ENCODE measurements at places on chromosomes 1 and 21. TPM values are rescaled to one million over a fixed set of nuclear protein-coding genes. Genes with fewer than 3 reads are reported as not detected.

Gene TLR5
- total RNA-seq: 3.1 TPM

Gene PIK3R3
- total RNA-seq: 17.3 TPM

Gene CLIC6
- total RNA-seq: 35.5 TPM

Gene ETV3
- total RNA-seq: 16.3 TPM

Gene CACNA1E
- not detected for total RNA-seq

Gene ARHGEF16
- total RNA-seq: 0.29 TPM

DNA sequence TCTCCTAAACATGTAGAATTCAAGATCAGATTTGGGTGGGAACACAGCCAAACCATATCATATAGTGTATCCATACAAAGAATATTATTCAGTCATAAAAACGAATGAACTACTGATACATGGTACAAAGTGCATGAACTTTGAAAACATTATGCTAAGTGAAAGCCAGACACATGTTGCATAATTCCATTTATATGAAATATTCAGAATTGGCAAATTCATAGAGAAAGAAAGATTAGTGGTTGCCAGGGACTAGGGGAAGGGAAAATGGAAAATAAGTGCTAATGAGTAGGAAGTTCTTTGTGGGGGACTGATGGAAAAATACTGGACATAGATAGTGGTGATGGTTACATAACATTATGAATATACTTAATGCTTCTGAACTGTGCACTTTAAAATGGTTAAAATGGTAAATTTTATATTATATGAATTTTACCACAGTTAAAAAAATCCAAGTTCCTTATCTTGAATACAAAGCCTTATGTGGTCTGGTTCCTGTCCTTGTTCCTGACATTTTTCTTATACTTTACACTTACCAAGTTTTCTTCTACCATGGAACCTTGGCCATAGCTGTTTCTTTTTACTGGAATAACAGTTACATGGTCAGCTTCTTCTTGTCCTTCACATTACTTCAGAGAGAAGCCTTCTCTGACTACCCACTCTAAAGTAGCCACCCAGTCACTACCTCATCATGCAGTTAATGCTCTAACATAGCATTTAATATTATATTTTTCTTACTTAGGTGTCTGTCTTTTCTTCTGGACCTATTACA, 64.0 kb downstream of the CCDC18 start:
- no peaks in the 10 kb centered on the region for H3K27me3 ChIP-seq
- H3K27ac ChIP-seq: no peak overlapping the region
- H3K4me1 ChIP-seq: no peaks in the 10 kb centered on the region
- DNase-seq: no peak
- H3K4me3 ChIP-seq: no peak overlapping the region

DNA sequence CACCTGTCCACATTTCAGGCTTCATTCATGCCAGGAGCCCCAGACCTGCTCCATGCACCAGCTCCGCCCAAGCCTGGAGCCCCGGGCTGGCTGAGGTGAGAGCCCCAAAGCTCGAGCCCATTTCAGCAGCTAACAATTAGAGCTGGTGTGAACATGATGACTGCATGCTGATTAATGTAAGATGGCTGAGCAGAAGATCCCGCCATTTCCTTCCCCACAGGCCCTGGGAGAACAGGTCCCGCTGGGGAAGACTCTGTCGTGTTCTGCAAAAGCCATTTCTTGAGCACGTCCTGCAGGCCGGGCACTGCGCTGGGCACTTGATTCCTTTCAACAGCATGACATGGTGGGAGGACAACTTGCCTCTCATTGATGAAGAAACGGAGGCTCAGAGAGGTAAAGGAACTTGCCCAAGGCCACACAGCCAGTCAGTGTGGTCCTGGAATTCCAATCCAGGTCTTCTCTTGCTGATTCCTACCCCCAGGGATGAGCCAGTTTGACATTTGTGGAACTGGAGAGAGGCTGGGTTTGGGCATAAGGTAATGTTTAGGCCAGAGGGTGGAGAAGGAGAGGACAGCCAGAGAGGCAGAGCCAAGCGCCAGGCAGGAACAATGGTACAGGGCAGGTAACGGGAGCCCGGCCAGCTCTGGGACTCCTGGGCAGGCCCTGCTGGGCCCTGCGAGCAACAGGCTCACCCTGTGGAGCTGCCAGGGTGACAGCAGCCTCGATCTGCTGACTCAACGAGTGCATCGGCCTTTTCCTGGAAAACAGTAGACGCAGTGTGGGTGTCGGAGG, 28.1 kb upstream of the EPHA2 start:
- H3K4me3 ChIP-seq: no peak overlapping the region
- no peak overlapping the region for H3K27ac ChIP-seq
- no peaks in the 10 kb centered on the region for H3K36me3 ChIP-seq
- DNase-seq: no peak
- peaks cover 7% of the 10 kb centered on the region for H3K27me3 ChIP-seq
- peaks cover 6% of the 10 kb centered on the region for H3K4me1 ChIP-seq

GRCh38 chr1:179825798-179826460, 51.7 kb downstream of the TOR1AIP2 start:
- no peak overlapping the region for H3K27ac ChIP-seq
- no peak for DNase-seq
- H3K36me3 ChIP-seq: no peaks in the 10 kb centered on the region
- no peak overlapping the region for H3K4me3 ChIP-seq
- H3K4me1 ChIP-seq: no peaks in the 10 kb centered on the region

- H3K36me3 ChIP-seq: no peaks in the 10 kb centered on the region
- peak overlapping the region; percentile 89 for H3K27ac ChIP-seq
- DNase-seq: peak; percentile 75
- H3K4me1 ChIP-seq: peaks cover 21% of the 10 kb centered on the region
- no peaks in the 10 kb centered on the region for H3K27me3 ChIP-seq
These were observed 13.4 kb downstream of the PLEKHO1 start for GRCh38 chr1:150162862-150163706.

- no peak overlapping the region for H3K4me3 ChIP-seq
- H3K27me3 ChIP-seq: no peaks in the 10 kb centered on the region
- no peaks in the 10 kb centered on the region for H3K4me1 ChIP-seq
These were observed 607.7 kb downstream of the KIF26B start for GRCh38 chr1:245762396-245762910.

DNA sequence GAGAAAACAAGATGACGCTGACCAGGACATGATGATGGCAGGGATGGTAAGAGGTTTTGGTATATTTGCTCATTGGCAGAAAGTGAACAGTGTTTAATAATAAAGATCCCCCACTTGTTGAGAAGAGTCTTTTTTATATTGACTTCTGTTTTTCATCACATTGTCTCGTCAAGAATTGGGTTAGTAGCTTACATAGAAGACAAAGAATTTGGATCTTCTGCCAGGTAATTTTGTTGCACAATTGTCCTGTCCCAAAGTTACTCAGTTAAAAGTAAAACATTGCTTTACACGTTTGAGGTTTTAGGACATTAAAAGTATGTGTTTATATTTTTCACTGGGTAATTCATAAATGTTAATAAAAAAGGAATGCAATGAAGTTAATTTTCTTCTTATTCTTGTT, 48.3 kb upstream of the LAMC2 start:
- no peaks in the 10 kb centered on the region for H3K27me3 ChIP-seq
- no peak overlapping the region for H3K4me3 ChIP-seq
- H3K36me3 ChIP-seq: peaks cover 95% of the 10 kb centered on the region
- H3K27ac ChIP-seq: peak overlapping the region; percentile 34

DNA sequence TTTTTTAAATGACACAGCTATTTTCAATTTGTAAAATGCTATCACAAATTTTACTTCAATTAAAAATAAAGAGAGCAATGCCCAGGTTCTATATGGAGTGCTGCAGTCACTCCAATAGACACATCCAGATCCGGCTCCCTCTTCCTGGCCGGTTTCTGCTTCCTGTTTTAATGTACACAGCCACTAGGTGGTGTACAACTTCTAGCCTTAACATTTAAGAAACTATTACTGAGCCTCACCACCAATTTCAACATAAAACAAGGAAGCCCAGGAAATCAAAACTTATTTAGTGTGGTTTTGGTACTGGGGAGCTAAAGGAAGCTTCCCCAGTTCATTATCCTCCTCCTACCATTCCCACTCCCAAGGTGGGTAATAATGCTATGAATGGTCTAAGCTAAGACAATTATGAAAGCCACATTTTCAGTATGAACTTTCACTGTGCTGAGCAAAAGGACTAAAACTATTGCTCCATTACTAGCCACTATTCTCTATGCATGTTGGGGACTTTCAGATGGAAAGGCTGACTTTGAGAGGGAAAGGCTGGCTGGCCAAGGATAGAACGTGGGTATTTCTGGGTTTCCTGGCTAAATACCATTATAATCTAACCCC, 25.5 kb upstream of the MTMR11 start:
- DNase-seq: no peak
- H3K27ac ChIP-seq: peak overlapping the region; percentile 42
- H3K36me3 ChIP-seq: peaks cover 20% of the 10 kb centered on the region
- no peaks in the 10 kb centered on the region for H3K27me3 ChIP-seq
- no peaks in the 10 kb centered on the region for H3K4me1 ChIP-seq

DNA sequence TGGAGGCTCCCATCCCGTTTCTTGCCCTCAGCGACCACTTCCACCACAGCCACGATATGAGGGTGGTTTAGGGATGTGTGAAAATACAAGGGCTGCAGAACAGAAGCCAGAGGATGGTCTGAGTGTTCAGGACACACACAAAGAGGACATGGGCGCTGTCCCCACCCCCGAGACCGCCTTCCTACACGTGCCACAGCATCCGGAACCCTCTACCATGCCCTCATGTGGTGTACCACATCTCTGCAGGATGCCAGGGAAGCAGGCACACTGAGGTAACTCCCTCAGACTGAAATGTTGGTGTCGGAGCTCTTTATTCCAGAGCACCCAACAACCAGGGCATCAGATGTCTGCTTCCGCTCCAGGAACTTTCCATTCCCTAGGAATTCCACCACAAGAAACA, 23.1 kb downstream of the NPHP4 start:
- H3K4me1 ChIP-seq: no peaks in the 10 kb centered on the region
- H3K27ac ChIP-seq: no peak overlapping the region

DNA sequence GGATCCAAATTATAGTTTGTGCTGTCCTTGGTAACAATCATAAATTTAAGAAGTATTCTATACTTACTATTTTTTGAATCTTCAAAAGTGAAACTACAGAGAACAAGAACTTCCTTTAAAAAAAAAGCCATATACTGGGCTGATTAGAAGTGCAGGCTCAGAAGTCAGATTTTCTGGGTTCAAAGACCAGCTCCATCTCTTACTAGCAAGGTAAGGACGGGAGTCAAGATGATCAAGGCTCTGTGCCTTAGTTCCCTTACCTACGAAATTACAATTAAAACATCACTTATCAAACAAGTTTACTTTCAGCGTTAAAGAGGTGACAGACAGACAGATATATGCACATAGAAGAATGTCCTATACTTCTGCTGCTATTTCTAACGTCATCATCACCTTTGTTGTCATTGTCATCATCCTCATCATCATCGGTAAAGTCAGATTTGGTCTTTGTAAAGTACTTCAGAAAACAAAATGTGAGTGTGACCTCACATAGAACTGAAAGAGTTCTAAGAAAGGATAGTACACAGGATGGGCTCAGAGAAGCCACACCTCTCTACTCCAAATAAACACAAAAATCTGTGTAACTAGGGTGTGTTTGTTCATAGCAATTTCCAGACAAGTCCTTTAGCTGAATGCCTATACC, 178.7 kb downstream of the VAV3 start:
- H3K36me3 ChIP-seq: no peaks in the 10 kb centered on the region
- H3K27ac ChIP-seq: no peak overlapping the region
- H3K4me3 ChIP-seq: no peak overlapping the region
- H3K4me1 ChIP-seq: no peaks in the 10 kb centered on the region
- no peak for DNase-seq

DNA sequence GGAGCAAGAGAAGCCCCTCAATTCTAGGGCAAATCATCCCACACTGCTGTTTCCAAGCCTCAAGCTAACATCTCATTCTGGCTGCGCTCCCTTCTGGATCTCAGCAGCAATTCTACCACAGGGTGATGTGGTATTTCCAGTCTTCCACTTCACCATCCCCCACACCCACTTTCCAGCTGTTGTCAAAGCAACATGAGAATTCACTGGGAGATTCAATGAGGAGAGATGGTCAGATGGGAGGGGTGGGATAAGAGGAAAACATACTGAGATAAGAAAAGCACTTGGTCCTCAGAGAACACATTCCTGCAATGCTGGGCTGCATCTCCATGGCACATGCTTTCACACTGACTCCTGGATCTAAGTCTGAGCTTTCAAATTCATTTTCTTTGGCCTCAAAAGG, 47.3 kb upstream of the LRRC52 start:
- H3K36me3 ChIP-seq: no peaks in the 10 kb centered on the region
- no peak overlapping the region for H3K27ac ChIP-seq
- no peaks in the 10 kb centered on the region for H3K27me3 ChIP-seq
- no peaks in the 10 kb centered on the region for H3K4me1 ChIP-seq

DNA sequence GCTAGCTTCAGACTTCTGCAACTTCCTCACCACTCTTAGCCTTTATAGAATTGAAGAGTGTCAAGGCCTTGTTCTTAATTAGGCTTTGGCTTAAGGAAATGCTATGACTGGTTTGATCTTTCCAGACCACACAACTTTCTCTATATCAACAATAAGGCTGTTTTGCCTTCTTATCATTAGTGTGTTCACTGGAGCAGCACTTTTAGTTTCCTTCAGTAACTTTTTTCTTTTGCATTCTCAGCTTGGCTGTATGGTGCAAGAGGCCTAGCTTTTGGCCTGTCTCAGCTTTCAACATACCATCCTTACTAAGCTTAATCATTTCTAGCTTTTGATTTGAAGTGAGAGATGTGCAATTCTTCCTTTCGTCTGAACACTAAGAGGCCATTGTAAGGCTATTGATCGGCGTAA, 8.6 kb downstream of the PRKACB start:
- DNase-seq: no peak
- H3K27ac ChIP-seq: no peak overlapping the region
- H3K36me3 ChIP-seq: no peaks in the 10 kb centered on the region
- no peaks in the 10 kb centered on the region for H3K4me1 ChIP-seq

DNA sequence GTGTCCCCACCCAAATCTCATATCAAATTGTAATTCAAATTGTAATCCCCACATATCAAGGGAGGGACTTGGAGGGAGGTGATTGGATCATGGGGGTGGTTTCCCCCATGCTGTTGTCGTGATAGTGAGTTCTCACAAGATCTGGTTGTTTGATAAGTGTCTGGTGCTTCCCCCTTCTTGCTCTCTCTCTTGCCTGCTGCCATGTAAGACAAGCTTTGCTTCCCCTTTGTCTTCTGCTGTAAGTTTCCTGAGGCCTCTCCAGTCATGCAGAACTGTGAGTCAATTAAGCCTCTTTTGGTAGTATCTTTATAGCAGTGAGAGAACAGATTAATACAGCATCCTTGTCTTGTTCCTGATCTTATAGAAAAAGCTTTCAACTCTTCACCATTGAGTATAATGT, 6.5 kb upstream of the LRRC39 start:
- peaks cover 18% of the 10 kb centered on the region for H3K4me1 ChIP-seq
- no peaks in the 10 kb centered on the region for H3K27me3 ChIP-seq
- H3K36me3 ChIP-seq: no peaks in the 10 kb centered on the region
- no peak for DNase-seq
- no peak overlapping the region for H3K27ac ChIP-seq

DNA sequence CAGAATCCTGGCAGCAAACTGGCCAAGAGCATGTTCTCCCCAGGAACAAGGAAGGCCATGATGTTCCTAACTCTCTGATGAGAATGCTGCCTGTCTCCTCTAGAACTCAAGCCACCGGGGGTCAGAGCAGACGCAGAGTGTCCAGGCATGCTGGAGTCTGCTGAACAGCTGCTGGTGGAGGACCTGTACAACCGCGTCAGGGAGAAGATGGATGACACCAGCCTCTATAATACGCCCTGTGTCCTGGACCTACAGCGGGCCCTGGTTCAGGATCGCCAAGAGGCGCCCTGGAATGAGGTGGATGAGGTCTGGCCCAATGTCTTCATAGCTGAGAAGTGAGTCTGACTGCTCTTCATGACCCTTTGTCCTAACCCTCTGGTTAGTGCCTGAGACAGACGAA, 23.4 kb downstream of the STYXL2 start:
- peaks cover 43% of the 10 kb centered on the region for H3K4me1 ChIP-seq
- no peak overlapping the region for H3K4me3 ChIP-seq
- no peaks in the 10 kb centered on the region for H3K27me3 ChIP-seq
- no peak for DNase-seq
- H3K27ac ChIP-seq: peak overlapping the region; percentile 69

Measured in psoas muscle (tissue), 8 donors.